Stimulated activated CD4-positive, alpha-beta T cell treated with anti-CD3 and anti-CD28 coated beads, Interleukin-4, amount 100 ng/mL, for 4 hours (primary cell): ENCODE measurements at places on chromosomes 13 and 19.
A peak's percentile ranks its signal among the peaks of the same experiment; 100 is the strongest.

DNA sequence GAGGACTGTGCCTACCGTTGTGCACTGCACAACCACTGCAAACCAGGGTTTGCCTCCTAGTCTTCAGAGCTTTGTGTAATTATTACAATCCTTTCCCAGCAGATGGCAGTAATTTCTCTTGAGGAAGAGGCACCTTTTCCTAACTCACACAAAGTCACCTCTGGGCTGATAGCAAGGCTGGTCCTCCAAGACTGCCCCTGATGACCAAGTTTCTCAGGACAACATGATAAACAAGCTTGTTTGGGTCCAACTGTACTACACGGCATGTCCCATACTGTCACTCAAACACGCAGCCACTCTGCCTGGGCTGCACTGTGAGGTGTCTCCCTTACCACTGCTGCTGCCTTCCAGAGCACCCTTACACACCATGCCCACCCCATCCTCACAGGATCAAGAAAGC is 39.3 kb downstream of the RFXAP start:
- DNase-seq, result no peak

DNA sequence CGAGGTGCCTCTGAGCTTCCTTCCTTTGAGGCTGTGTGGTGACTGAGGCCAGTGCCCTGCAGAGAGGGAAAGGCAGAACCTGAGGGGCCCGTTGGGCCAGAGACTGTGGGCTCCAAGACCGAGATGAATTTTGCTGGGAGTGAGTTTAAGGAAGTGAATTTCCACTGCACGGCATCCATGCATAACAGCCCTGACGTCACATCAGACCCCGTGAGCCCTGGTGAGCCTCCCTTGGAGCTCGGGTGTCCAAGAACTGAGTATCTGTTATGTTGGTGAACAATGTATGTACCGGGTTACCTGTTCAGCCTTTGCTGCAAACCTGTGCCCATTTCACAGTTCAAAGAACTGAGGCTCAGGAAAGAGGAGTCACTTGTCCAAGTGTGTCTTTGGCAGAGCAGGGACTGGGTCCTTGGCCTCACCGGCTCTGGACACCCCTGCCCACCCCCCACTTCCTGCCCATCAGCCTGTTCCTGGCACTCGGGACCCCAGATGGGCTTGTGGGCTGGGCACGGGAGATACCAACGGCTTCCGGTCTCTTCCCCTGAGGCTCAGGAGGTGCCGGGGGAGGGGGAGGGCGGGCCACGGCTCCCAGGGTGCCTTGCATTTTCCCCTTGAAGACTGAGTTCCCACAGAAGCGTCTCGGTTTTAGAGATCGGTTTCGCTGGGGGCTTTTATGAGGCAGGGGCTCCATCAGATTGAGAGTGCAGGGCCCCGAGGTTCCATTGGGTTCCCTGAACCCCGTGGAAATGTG is 33.7 kb downstream of the NFILZ start:
- DNase-seq, result no peak

DNA sequence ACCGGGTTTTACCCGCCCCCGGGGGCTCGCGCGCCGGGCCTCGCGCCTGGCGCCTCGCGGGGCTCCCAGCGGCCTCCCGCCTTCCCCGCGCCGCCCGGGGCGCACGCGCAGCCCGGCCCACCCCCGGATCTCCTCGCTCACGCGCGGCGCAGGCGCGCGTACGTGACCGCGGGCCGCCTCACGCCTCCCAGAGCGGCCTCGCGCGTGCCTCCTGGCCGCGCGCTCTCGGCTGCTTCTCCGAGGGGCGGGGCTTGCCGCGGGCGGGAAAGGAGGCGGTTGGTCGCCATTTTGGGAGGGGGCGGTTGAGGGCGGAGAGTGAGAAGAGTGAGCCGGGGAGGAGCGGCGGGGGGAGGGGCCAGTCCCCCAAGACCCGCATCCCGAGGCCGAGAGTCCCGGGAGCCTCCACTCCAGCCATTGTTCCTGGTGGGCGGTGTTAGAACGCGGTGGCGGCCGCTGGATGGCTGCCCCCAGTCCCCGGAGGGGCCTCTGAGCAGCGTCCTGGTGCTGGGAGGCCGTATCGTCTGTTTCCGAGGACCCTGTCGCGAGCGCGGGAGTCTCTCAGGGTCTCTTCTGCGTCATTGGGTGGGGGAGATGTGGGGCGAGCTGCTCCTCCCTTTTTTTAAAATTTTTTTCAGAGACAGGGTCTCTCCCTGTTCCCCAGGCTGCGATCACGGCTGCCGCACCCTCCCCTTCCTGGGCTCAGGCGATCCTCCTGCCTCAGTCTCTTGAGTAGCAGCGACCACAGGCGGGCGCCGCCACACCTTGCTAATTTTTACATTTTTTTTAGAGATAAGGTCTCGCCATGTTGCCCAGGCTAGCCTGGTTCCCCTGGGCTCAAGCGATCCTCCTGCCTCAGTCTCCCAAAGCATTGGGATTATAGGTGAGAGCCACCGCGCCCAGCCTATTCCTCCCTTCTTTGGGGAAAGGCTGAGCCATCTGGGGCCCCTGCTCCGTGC is at the start of gene ZNF541:
Gene ZNF541, minus strand, starts transcription at position 78 of the 956 bp plus-strand sequence. CDS start 17,292 bp downstream, outside the sequence.
- DNase-seq, result peak; percentile 79

DNA sequence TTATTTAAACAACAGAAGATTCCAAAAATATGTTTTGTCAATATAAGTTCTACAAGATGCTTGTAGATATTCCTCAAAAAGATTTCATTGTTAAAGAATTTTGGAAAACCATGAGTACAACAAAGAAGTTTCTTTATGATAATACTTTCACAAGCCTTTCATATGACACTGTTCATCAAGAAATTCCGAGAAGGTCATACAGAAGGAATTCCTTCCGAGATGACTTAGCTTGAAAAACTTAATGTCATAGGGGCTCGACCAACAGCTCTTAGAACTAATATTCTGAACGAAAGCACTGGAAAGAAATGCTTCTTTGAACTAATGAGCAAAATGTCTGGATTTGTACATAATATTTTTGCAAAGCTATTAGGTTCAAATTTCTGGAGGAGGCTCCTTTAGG is 403.4 kb downstream of the KLF5 start:
- DNase-seq, result no peak

- DNase-seq, result no peak
Measured at GRCh38 chr13:46372071-46372470, 15.0 kb downstream of the RUBCNL start.

- DNase-seq, result no peak
Measured at GRCh38 chr13:40983725-40984667, 35.1 kb downstream of the ELF1 start.
